Glomerular endothelial cell (primary cell): ENCODE measurements at places on chromosomes 12 and 14. TPM values are rescaled to one million over a fixed set of nuclear protein-coding genes. Genes with fewer than 3 reads are reported as not detected.

The PTPRO gene
- 0.34 TPM in 1 of 2 replicates, not detected in the other for total RNA-seq

The TMEM30B gene
- 0.12 and 0.34 TPM in 2 replicates for total RNA-seq

The NRIP2 gene
- total RNA-seq, result not detected in 2 replicates

The POTEM gene
- total RNA-seq, result not detected in 2 replicates

The MGST1 gene
- 4.7 and 26.9 TPM in 2 replicates for total RNA-seq

- DNase-seq, result no peak
These were observed 125.9 kb downstream of the CCER1 start for GRCh38 chr12:90829044-90829443.

- no peak for DNase-seq
These were observed 118.3 kb downstream of the MED13L start for GRCh38 chr12:116159175-116159574.

- DNase-seq, result no peak
These were observed 121.3 kb upstream of the NUDT4 start for GRCh38 chr12:93256256-93256969.

GRCh38 chr12:67452119-67452805, 183.1 kb downstream of the CAND1 start:
- no peak for DNase-seq
